Stimulated activated CD8-positive, alpha-beta memory T cell treated with anti-CD3 and anti-CD28 coated beads, Interleukin-12 subunit alpha, Interleukin-12 subunit beta, amount 100 ng/mL, for 1 hour (primary cell): ENCODE measurements at places on chromosomes 5 and 9.

GRCh38 chr9:116646661-116647514 lies 40.2 kb upstream of the TRIM32 start:
- no peak for DNase-seq

DNA sequence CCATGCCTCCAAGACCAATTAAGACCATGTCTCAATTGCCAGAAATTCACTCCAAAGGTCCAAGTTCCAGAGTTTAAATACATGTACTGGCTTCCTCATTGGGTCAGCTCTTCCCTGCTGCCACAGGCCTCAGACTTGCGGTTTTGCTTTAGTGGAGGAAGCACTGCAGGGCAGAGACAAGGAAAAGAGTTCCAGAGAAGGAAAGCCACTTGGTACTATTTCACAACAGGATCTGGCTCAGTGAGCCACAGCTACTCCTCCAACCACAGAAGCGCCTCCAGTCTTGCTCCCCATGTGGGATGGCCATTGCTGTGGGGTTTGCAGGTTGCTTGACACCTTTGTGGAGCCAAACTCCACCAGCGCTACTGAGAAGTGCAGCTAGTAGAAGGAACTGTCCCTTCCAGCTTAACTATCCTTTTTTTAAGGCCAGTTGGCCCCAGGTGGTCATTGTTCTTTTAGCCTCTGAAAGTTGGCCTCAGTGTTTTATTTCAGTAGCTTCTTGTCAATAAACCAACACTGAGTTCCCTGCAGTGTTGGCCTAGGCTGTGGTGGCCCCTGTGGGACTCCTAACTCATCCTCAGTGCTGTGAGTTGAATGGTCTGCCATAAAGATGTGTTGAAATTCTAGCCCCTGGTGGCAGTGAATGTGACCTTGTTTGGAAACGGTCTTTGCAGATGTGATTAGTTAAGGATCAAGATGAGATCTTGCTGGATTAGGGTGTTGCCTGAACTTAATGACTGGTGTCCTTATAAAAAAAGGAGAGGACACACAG lies 93.7 kb upstream of the DAP start:
- DNase-seq, result no peak

GRCh38 chr9:18907927-18908625 lies 124.9 kb downstream of the SAXO1 start:
- no peak for DNase-seq

GRCh38 chr5:175392236-175392635 lies 51.7 kb downstream of the DRD1 start:
- no peak for DNase-seq

DNA sequence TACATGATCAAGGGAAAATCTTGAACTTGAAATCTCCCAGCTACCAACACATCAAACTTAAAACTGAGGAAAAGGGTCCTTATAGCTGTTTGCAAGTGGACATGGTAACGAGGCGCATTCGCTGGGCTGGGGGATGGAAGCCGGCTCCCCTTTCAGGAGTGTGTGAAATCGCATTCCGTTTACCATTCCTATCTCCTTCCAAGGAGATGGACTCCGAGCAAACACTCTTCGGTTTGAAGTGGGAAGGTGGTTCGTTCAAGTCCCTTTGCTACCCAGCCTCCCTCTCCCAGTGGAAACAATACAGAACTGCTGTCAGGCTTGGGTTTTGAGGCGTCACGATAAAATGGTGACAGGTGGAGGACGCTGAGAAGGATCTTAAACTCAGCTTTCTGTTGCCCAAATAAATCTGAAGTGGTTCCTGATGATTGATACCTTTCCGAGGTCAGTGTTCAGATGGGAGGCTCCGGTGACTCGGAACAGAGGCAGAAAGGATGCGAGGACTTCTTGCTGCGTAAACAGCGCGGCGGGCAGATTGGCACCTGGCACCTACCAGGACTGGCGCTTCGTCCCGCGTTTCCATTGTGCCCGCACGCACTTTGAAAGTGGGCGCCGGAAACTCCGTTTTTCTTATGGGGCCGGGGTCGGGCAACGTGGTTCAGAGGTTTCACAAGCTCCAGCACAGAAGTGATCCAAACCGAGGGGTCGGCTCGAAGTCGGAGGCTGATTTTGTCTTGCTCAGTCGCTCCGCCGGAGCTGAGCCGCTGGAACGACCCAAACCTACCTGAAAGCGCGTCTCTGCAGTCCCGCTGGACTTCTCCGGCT lies 7.0 kb downstream of the MSX2 start:
- DNase-seq, result no peak
